Activated T-helper 1 cell treated with anti-CD3 and anti-CD28 coated beads, Interleukin-12 subunit alpha, Interleukin-12 subunit beta, Interleukin-2, Interleukin-4 antibody, amounts not matched to agents 30 ng/mL and 10 ng/mL and 1 ng/mL, durations not matched to agents 14 hours and 24 hours and 36 hours (primary cell): ENCODE measurements at places on chromosomes 11 and 22. TPM values are rescaled to one million over a fixed set of nuclear protein-coding genes. Genes with fewer than 3 reads are reported as not detected.

- H3K4me1 ChIP-seq, result no peaks in the 10 kb centered on the region
- DNase-seq, result no peak
- no peaks in the 10 kb centered on the region for H3K27me3 ChIP-seq
- peaks cover 3% of the 10 kb centered on the region for H3K36me3 ChIP-seq
These were observed 42.1 kb downstream of the PPARA start for GRCh38 chr22:46192210-46192993.

DNA sequence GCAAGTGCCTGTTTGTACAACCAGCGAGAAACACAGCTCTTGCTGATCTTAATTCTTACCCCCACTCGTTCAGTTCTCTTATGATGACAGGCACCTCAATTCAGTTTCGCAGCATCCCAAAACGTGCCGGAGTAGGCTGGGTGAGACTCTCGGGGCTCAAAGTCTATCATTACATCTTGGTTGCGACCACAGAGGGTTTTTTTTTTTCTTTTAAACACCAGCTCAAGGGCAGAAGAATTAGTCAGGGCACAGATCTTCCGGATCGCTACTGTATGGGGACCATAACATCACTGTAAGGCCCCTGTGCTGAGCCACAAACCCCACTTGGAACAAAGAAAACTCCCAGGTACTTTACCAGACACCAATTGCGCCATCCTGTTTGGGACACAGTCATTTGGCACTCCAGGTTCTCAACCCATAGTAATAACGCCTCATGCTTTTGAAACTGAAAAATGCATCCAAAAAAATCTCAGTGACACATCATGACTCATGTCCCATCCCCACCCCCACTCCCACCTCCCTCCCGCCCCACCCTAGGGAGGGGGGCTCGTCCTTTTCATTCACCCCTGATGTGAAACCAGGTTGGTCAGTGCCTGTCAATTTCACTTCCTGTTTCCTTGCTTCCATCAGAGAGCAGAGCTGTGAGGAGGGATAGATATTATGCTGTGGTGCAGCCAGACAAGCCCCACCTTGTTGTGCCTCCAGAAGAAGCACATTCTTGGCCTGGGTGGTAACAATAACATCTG, 41.0 kb upstream of the CD5 start:
- H3K4me3 ChIP-seq, result peak overlapping the region; percentile 70
- peaks cover 62% of the 10 kb centered on the region for H3K36me3 ChIP-seq
- peaks cover 77% of the 10 kb centered on the region for H3K4me1 ChIP-seq
- peak overlapping the region; percentile 88 for H3K27ac ChIP-seq

- H3K27ac ChIP-seq, result no peak overlapping the region
- no peaks in the 10 kb centered on the region for H3K4me1 ChIP-seq
These were observed 29.7 kb upstream of the CACNG2 start for GRCh38 chr22:36733271-36733670.

DNA sequence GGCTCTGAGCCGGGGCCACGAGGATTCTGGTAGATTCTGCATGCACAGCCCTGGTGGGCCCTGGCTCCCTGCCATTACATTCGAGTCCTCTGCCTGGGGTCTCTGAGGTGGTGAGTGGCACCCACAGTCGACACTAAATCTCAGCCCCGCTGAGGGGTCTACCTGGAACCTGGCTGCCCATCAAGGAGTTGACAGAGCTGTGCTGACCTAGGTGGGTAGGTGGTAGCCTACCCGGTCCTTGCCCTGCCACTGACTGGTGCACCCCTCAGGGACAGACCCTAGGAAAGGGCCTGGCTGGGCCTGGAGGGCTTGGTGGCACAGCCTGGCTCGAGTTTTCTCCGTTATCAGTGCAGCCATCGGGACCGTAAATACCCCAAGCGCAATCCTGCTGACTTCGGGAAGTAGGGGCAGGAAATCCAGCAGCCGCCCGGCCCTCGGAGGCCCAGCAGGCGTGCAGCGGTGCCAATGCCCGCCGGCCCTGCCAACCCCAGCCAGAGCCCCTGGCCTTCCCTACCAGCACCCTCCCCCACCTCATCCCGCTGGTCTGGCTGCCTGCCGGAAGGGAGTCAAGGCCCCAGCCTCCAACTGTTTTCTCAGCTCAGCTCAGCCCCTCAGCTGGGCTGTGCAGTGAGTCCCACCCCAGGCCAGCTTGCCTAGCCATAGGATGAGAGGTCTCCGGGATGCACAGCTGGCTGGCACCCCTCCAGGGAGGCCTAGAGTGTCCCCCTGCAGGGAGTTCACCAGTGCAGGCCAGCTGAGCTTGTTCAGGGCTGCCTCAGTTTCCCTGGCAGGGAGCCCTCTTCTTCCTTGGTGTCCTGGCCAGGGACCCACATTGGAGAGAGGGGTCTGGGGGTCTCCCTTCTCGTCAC, 80.4 kb upstream of the KCNQ1OT1 start:
- peaks cover 1% of the 10 kb centered on the region for H3K27me3 ChIP-seq
- H3K4me3 ChIP-seq, result no peak overlapping the region
- H3K27ac ChIP-seq, result no peak overlapping the region
- DNase-seq, result no peak
- no peaks in the 10 kb centered on the region for H3K36me3 ChIP-seq
- H3K4me1 ChIP-seq, result no peaks in the 10 kb centered on the region

DNA sequence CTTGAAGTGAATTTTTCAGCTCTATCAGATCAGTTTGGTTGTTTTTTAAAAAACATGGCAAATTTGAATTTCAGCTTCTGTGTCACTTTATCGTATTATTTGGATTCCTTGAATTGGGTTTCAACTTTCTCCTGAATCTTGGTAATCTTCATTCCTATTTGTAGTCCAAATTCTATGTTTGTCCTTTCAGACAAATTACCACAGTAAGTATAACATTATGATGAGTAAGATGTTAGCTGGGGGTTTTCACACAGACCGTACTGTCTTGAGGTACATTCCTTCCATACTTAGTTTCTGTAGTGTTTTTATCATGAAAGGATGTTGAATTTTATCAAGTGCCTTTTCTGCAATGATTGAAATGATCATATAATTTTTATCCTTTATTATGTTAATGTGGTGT, 28.0 kb downstream of the OR5B17 start:
- H3K27me3 ChIP-seq, result no peaks in the 10 kb centered on the region
- no peak overlapping the region for H3K27ac ChIP-seq
- no peaks in the 10 kb centered on the region for H3K36me3 ChIP-seq

GRCh38 chr22:38869663-38870062, 2.4 kb downstream of the CBX6 start:
- H3K4me1 ChIP-seq, result peaks cover 46% of the 10 kb centered on the region
- no peaks in the 10 kb centered on the region for H3K27me3 ChIP-seq
- peaks cover 21% of the 10 kb centered on the region for H3K36me3 ChIP-seq
- H3K27ac ChIP-seq, result no peak overlapping the region

GRCh38 chr11:113001709-113002108, 40.5 kb downstream of the NCAM1 start:
- no peaks in the 10 kb centered on the region for H3K4me1 ChIP-seq
- H3K27ac ChIP-seq, result no peak overlapping the region
- no peak overlapping the region for H3K4me3 ChIP-seq
- DNase-seq, result no peak

DNA sequence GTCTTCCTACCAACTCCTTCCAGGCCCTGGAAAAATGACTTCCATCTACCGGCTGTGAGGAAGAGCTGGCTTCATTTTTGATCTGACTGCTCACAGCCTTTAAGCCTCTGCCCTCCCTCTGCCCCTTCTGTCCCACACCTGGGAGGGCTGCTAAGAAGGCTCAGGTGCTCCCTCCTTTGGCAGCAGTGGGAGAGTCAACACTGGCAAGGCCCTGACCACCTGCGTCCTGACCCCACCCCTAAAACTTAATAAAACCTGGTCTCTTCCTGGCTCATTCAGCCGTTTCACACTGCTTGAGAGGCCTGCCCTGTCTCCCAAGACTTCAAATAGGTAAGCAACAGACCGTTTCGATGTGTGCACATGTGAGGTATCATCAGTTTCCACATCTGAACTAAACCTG, 52.1 kb upstream of the NFRKB start:
- H3K36me3 ChIP-seq, result peaks cover 16% of the 10 kb centered on the region
- peaks cover 19% of the 10 kb centered on the region for H3K4me1 ChIP-seq
- H3K4me3 ChIP-seq, result no peak overlapping the region
- peak overlapping the region; percentile 3 for H3K27ac ChIP-seq
- no peak for DNase-seq

- H3K4me3 ChIP-seq, result no peak overlapping the region
- H3K27ac ChIP-seq, result no peak overlapping the region
- H3K36me3 ChIP-seq, result no peaks in the 10 kb centered on the region
- no peaks in the 10 kb centered on the region for H3K4me1 ChIP-seq
- DNase-seq, result no peak
- peaks cover 14% of the 10 kb centered on the region for H3K27me3 ChIP-seq
These were observed 153.4 kb downstream of the LDLRAD3 start for GRCh38 chr11:36097219-36097650.

DNA sequence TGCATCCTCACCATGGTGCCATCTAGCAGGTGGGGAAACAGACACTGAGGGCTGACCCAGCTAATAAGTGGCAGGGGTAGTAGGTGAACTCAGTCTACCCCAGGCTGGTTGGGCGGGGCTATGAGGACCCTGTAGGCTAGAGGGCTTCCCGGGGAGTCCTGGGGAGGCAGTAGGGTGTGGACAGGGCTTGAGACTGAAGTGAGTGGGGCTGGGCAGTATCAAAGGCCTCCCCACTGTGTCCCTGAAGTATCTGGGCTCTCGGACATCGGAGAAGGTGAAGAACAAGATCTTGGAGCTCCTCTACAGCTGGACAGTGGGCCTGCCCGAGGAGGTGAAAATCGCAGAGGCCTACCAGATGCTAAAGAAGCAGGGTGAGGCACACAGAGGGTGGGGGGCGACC, 11.4 kb downstream of the GGA1 start:
- peaks cover 5% of the 10 kb centered on the region for H3K4me1 ChIP-seq
- H3K27ac ChIP-seq, result no peak overlapping the region
- no peaks in the 10 kb centered on the region for H3K27me3 ChIP-seq

Gene PKP3
- total RNA-seq, result not detected in 2 replicates

Gene PNPLA3
- total RNA-seq, result 0.86 and 1.6 TPM in 2 replicates

Gene RASL10A
- total RNA-seq, result 0.15 and 0.65 TPM in 2 replicates

Gene APOA5
- total RNA-seq, result not detected in 2 replicates
